Stimulated activated CD8-positive, alpha-beta memory T cell treated with anti-CD3 and anti-CD28 coated beads, Interleukin-15, amount 100 ng/mL, for 1 hour (primary cell): ENCODE measurements at places on chromosomes 1 and 21.

DNA sequence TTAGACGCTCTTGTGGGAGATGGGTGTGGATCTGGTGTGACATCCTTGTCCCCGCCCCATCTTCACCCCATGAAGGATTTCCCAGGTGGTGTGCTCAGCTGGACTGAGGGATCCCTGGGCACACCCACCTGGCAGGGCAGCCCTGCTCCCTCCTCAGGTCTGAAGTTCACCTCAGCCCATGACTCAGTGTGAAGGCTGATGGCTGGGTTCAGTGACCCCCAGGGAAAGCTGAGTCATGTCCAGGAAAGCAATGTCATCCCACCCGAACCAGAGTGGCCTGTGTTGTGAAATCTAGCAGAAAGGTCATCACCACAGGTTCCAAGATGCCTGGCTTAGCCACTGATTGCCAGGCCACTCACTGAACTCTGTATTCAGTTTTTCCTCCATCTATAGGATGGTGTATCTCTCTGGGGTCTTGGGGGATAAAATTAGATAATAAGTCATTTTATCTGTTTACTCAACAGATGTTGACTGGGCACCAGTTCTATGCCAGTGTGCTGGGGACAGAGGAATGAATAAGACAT lies 97.7 kb upstream of the JUN start:
- DNase-seq, result no peak

DNA sequence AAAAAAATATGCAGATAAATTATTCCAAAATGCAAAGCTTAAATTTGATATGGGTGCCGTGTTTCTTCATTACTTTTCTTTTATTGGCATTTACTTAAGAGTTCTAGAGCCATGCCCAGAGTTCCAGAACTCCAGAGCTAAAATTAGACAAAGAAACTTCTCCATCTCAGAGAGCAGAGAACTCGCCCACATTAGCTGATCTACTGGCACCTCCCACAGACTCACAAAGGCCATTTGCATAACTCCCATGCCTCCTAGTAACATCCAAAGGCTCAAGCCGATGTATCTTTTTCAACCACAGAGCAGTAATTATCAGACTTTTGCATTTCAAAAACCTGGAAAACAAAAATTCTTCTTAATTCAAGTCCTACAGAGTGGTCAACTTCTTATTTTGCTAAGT lies 323.8 kb upstream of the ST6GALNAC5 start:
- DNase-seq, result no peak

DNA sequence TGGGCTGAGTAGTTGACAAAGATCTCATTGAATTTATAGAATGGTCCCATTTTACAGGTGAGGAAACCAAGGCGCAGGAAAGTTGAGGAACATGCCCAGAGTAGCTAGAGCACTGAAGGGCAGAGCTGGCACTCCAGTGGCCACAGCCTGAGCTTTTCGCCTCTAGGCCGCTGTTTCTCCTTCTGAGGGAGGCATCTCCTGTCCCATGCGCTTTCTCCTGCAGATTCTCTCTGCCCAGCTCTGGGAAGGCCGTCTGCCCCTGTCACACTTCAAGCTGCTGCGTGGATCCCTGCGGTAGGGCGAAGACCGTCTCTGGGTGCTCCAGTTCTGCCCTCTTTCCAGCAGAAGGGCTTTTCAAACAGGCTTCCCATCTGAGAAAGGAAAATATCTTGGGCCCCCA lies 159.9 kb downstream of the ACTL8 start:
- DNase-seq, result no peak

DNA sequence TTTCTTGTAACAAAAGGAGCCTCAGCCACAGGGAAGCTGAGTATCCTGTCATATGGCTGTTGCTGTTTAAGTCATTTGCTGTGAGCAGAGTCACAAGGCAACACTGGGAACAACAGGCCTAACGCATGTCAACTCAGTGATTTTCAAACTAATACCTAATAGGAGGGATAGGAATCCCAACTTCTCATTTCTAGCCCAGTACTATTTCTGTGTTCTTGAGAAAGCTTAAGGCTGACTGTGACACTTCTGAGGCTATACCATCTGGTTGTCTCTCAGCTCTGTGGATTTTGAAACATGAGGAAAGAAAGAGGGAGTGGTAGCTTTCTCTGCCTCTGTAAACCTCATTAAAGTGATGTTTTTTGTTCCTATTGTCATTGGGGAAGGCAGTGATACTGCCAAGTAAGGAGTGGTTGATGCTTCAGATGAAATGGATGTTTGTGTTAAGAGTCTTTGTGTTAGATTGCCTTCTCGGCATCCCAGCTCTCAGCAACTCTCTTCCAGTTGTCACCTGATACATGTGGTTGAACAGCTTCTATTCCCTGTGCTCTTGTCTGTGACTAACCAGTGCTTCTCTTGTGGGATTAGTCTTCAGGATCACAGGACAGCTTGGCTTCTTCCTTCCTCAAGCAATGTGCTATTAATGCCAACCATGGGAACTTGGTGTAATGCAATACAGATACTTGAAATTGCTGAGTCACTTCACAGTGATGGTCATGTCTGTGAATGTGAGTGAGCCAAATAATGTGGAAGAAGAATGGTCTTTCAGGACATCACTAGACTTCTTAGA lies 166.8 kb upstream of the IVNS1ABP start:
- DNase-seq, result no peak

DNA sequence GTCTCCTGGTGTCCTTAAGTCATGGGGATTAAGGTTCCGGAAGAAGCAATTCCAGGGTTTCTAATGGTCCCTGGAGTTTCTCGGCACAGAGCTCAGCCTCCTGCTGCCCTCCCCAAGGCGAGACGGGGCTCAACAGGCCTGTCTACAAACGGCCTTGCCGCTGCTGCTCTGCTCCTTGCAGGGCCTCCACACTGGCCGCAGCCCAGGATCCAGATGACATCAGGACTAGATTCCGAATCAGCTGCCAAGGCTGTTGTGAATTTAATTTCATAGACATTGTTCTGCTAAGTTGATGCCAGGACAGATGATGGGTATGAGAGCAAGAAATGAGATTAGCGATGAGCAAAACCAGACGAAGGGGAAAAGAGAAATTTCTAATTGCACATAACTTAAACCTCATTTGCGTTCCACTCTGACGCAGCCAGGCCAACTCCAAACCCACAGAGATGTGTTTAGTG lies 103.6 kb upstream of the BACE2 start:
- DNase-seq, result no peak

- no peak for DNase-seq
These were observed 6.1 kb downstream of the MYBPHL start for GRCh38 chr1:109300650-109301151.

GRCh38 chr1:72634946-72635345 lies 352.6 kb upstream of the NEGR1 start:
- DNase-seq, result no peak

DNA sequence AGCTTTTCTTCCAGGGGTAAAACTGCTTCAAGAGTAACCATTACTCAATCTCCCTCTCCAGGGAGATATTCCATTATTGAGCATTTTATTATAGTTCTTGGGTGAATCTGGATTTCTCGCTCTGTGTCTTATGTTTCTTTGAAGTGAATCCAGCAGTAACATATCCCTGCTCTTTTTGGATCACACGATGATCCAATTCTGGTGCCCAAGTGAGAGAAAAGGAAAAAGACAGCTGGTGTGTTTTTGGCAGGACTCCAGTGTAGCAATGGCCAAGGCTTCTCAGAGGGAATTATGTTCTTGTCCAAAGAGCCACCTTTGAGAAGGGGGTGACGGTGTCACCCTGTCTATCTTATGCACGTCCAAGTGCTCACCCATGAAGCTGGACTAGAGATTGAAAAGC lies 140.3 kb upstream of the ERRFI1 start:
- DNase-seq, result no peak

GRCh38 chr1:112515311-112516009 lies 6.7 kb downstream of the WNT2B start:
- no peak for DNase-seq

GRCh38 chr1:154553056-154554030 lies 5.1 kb downstream of the UBE2Q1 start:
- no peak for DNase-seq

DNA sequence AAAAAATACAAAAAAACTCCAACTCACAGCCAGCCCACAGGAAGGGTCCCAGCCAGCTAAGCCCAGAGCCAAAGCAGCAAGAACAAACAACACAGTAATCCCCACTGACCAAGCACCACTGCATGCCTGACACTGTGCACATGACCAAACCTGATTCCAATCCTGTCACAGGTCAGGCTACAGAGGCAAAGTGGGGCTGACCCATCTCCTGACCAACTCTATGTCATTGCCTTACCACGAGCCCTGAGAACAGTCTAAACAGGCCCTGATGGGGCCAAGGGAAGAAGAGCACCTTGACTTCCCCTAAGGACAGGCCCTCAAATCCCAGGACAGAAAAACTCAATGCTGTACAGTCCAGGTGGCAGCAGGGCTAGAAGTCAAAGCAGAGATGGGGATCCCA lies 2.4 kb downstream of the LSS start:
- DNase-seq, result no peak

DNA sequence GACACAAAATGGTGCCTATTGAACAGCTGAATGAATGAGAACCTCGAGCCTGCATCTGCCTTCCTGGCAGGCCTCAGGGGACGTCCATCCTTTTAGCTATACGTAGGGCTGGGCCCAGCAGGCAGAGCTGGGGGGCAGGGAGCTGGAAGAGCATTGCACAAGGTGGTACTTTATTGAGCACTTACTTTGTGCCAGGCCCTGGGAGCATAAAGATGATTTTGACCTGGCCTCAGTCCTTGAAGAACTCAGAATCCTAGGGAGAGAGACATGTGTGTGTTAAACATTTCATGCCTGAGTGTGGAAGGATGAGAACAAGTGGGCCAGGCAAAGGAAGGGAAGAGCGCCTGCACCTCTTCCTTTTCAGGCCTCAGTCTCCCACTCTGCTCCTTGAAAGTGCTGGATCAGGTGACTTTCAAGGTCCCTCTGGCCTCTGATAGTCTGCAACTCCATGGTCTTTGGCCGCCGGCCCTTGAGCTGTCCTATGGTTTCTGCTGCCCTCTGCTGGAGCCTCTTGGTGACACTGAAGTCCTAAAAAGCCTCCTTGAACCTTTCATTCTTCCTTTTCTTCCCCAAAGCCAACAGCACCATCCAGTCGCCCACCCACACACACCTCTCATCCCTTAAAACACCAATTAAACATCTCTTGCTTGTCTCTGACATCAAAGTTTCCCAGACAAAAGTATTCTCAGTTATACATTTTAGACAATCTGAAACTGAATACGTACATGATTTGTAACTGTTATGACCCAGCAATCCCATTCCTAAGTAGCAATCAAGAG lies 3.5 kb upstream of the PEAR1 start:
- peak; percentile 37 for DNase-seq

DNA sequence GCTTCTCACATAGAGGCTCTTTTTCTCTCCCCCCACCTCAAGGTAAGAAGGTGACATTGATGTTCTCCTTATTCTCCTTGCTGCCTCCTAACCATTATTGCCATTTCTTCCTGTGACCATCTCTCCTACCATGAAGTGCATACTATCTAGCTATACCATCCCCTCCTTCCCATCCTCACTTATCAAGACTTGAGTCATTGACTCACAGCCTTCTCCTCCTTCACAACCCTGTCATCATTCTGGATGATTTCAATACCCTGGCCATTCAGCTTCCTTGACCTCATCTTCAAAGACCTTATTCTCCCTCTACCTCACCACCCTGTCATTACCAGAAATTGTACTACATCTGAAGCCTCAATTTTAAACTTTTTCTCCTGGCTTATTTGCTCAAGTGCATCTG lies 10.9 kb upstream of the HIPK1 start:
- no peak for DNase-seq
